ENCODE measurements at places on chromosomes 11 and 22.

- no peak for DNase-seq
Observed at GRCh38 chr22:20520093-20520511, 12.7 kb downstream of the MED15 start.

DNA sequence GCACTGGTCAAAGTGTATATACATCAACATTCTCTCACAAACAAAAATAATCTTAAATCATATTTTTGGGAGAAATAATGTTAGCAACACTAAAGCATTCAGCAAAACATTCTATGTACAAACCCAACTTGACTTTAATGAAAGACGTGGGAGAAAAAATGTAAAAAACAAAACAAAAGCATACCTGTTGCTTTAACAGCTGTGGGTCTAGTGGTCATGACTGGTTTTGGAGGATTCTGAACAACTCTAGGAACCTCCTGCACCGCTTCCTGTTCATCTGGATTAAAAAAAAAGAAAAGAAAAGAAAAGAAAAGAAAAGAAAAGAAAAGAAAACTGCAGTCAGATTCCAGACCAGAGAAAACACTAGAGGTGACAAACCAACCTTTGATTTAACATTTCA, 2.1 kb downstream of the FNBP4 start:
- no peak for DNase-seq

DNA sequence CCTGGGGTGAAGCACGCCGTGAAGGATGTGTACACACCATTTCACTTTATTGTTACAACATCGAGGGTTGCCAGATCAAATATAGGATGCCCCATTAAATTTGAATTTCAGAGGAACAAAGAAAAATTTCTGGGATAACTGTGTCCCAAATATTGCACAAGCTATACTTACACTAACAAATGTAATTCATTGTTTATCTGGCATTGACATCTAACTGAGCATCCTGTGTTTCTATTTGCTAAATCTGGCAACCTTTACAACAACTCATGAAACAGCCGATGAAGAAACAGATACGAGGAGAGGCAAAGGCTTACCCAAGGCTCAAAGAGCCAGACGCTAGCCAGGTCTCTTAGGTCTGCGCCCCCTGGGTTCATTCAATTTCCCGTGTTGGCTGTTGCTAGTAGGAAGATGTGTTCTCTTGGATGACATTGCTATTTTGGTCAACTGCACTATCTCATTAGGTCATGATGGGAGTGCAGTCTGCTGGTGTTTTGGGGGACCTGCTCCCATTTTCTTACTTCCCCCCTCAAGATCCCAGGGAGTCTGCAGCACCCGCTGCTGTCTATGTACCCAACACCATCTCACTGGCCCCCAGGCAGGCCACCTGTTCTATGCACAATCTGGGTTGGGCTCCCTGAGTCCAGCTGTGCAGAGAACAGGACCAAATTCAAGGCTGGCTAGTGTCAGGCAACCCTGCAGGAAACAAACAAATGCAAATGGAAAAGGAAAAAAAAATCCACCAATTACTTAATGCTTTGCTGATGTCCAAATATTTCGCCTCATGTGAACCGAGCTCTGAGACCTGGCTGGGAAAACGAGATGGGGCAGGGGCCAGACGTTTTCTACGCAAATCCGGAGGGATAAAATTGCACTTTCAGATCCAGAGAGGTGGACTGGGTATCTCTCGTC, 560.9 kb downstream of the MIAT start:
- DNase-seq = no peak

DNA sequence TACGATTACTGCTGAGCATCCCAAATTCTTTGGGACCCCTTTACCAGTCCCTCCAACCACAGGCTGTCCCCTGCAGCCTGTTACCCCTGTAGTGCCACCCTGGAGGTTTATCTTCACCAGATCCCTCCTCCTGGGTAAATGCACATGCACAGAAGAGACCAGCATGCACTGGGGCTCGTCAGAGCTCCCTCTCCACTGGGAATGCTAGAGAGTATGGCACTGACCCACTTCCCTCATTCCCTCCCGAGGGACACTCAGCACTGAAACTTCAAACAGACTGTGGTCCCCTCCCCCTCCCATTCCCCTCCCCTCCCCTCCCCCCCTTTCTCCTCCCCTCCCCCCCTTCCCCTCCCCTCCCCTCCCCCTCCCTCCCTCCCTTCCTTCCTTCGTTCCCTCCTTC, 49.1 kb downstream of the C11orf91 start:
- no peak for DNase-seq

- no peak for DNase-seq
Observed at GRCh38 chr11:114440121-114440860, 1.0 kb downstream of the REXO2 start.

GRCh38 chr11:67470337-67471002, 1.4 kb upstream of the TMEM134 start:
- no peak for DNase-seq

GRCh38 chr11:131063638-131064037, 147.4 kb upstream of the SNX19 start:
- no peak for DNase-seq

DNA sequence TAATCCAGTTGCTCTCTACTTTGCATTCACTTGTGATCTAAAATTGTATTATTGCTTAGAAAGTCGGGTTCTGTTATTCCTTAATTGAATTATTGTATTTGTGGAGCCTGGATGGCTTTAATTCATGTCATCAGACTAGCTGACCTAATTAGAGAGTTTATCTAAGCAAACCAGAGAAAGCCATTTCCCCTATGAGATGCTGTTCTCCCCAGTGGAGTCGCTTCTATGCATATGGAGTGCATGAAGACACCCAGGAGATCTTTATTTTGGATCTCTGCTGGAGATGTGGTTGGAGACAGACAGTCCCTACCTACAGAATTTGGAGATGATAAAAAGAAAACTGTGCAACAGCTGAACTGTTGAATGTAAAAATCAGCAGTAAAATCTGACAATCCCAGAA, 45.2 kb upstream of the MYO18B start:
- DNase-seq = no peak

GRCh38 chr11:12008790-12009616, 577 bp upstream of the DKK3 start:
- no peak for DNase-seq

DNA sequence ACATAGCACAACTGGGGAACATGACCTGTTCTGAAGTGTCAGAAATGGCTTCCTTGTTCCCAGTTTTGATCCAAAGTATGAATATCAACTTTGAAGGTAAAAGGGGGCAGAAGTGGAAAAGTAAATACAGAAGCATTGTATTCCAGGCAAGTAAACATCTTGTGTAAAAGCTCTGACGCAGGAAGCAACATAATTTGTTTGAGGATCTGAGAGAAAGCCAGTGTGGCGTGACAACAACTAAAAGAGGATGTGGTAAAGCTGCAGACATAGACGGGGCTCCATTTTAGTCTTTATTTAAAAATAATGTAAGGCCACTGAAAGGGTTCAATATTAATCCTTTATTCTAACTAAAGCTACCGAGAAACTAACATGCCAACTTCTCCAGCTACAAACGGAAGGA, 310.2 kb downstream of the DLG2 start:
- DNase-seq = peak; percentile 5

DNA sequence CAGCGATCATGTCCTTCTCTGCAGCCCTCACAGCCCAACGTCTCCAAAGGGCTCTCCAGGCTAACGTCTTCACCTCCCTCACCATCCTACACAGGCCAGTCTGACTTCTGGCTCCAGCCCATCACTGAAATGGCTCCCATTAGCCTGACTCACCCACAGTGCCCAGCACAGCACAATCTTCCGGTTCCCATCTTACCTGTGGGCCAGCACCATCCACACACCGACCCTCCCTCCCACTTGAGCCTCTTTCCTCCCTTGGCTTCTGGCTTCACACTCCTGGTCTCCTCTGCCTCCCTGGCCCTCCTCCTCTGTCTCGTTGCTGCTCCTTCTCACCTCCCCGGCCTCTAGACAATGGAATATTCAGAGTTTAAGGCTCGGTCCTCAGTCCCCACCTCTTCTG, 51.2 kb downstream of the PDE2A start:
- no peak for DNase-seq

- DNase-seq = no peak
Observed at GRCh38 chr22:29751669-29752068, 15.1 kb downstream of the ZMAT5 start.

- no peak for DNase-seq
Observed at GRCh38 chr11:63931876-63932275, 6.9 kb upstream of the NAA40 start.

- no peak for DNase-seq
Observed at GRCh38 chr11:96101146-96101545, 177.2 kb upstream of the MTMR2 start.

DNA sequence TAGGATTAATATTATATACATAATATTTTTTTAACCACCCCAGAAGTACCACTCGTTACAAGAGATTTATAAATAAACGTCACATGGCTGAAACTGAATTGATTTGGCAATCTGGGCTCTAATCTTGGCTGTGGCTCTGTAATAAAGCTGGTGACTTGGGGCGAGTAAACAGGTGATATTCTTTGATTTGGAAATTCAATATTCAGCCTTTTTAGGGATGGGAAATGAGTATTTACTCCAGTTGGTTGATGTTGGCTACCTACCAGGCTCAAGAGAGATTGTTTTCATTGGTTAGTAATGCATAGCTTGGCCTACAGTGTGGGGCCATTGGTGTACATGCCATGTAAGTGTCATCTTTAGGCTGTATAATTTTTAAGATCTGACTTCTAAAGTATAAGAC, 117.7 kb upstream of the SORL1-AS1 start:
- no peak for DNase-seq

DNA sequence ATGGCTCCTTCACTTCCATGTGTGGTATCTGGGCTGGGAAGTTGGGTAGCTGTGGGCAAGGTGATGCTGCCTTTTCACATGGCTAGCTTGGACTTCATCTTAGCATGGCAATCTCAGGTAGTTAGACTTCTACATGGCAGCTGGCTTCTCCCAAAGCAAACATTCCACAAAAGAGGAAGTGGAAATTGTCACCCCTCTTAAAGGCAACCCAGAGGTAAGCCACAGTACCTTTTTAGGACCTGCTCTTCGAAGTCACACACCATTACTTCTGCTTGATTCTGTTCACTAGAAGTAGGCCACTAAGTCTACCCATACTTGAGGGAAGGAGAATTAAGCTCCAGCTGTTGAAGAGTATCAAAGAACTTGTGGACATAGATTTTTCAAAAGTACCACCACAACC, 25.9 kb downstream of the TUG1 start:
- DNase-seq = no peak

DNA sequence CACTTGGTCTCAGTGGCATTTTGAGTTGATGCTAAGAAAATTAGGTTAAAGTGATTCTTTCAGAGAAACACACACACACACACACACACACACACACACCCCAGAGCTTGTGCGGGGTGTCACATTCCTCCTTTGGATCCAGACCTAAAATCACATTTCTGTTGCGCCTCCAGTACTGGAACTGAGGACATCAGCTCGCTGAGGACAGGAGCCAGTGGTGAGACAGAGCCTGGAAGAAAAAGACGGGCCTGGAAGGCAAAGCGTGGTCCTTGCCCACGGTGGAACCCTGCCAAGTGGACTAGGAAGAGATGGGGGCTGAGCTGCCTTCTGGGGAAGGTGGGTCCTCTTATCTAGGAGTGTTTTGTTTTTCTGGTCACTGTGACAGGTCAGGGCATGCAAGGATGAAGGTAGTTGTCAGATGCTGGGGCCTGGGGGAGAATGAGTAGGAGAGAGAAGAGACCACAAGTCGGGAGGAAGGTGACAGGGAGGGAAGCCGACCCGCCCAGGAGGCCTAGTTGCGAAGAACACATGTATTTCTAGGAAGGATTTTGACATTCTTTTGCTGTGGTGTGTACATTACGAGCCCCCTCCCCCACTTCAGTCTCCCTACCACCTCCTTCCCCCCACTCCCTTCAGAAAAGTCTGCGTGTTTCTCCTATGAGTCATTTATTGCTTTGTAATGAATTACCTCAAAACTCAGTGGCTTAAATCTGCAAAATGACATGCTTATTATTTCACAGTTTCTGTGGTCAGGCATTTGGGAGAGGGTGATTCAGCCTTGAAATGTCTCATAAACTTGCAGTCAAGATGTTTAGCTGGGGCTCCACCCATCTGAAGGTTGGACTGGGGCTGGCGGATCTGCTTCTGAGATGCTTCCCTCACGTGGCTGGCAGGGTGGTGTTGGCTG, 4.8 kb upstream of the ELFN2 start:
- no peak for DNase-seq

DNA sequence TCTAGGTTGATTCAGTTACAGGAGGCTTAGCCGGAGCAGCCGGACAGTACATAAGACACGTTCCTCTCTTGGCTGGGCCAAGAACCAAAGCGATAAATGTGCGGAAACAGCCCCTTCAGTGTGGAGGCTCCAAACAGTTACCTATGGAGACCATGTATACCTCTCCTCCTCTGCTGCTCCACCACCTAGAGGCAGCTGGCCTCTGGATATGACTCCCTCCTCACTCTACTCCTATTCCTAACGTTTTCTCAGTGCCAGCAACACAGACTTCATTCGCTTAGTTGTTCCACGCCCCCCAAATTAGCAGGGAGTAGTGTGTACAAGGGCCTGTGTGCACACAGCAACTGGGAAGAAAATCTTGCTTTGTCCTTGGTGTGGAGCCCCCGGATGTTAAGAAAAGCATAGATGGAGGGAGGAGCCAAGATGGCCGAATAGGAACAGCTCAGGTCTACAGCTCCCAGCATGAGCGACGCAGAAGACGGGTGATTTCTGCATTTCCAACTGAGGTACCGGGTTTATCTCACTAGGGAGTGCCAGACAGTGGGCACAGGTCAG, 362.3 kb upstream of the KIRREL3 start:
- no peak for DNase-seq

DNA sequence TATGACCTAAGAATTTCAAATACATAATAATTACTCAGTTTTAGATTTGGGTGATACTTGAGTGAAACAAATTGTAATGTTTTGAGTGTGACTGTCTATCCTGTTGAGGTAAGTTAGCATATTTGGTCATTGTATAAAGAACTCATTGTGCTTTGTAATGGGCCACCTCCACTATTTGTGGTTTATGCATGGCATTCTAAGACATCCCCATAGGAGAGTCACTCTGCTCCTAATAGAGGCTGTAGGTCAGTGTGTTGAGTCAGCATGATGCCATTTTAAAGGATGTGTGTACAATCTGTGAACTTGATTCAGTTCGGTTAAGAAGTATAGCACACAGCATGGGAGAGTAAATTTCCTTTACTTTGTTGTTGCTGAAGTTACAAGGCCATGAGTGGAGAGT, 1112.4 kb downstream of the JRKL start:
- DNase-seq = no peak

Measured in NCI-H2081 treated with DMSO at 0.1 percent for 48 hours (cell line).